ENCODE measurements at places on chromosomes 13 and 19.

GRCh38 chr19:29699861-29700260, 15.2 kb downstream of the C19orf12 start:
- no peak for DNase-seq

GRCh38 chr19:984165-984967, at the start of gene WDR18:
Gene WDR18, plus strand, starts transcription at chr19:984345. Its CDS starts 9 bp downstream, at chr19:984354.
- DNase-seq: peak; percentile 56

DNA sequence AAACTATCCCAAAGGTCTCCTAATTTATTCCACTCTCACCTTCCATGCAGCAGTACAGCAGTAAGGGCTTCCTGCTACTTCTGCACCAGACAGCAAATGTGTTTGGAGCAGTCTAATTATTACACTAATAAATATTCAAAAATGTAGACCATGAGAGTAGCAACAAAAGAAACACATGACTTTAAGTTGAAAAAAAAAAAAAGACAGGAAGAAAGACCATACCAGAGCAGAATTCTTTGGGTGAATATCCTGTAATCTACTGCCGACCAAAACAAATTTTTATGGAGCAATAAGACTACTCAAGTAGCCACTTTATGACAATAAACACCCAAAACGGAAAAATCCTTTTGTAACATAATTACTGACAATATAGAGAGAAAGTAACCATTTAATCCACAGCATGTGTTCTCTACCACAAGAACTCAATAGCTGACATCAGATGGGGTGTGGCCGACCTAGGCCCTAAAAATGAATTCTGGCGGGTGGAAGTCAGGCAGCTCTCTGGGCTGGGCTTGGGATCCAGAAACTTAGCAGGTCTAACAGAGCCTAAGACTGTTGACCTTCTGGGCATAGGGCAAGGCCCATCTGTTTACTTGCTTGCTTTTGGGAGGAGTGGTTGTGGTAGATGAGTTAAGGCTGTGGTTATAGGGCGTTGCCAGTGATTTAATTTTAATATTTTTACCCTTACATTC, 4.6 kb downstream of the KLF12 start:
- no peak for DNase-seq

DNA sequence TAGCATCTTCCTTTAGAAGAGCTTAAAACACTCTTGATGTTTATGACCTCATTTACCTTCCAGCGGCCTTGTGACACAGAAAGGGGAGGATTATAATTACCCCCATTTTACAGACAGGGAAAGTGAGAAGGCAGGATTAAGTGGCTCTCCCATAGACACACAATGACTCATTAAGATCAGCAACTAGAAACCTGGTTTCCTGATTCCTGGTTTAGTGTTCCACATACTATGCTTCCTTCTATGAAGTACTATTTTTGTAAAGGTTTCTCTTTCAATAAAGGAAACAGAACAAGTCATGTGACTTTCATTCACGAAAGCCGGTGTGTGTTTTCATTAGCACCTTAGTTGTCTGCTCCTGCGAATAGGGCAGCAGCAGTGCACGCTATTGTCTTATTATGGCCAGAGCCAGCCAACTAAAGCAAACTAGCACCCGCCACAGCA, 8.3 kb downstream of the IRS2 start:
- DNase-seq: no peak

DNA sequence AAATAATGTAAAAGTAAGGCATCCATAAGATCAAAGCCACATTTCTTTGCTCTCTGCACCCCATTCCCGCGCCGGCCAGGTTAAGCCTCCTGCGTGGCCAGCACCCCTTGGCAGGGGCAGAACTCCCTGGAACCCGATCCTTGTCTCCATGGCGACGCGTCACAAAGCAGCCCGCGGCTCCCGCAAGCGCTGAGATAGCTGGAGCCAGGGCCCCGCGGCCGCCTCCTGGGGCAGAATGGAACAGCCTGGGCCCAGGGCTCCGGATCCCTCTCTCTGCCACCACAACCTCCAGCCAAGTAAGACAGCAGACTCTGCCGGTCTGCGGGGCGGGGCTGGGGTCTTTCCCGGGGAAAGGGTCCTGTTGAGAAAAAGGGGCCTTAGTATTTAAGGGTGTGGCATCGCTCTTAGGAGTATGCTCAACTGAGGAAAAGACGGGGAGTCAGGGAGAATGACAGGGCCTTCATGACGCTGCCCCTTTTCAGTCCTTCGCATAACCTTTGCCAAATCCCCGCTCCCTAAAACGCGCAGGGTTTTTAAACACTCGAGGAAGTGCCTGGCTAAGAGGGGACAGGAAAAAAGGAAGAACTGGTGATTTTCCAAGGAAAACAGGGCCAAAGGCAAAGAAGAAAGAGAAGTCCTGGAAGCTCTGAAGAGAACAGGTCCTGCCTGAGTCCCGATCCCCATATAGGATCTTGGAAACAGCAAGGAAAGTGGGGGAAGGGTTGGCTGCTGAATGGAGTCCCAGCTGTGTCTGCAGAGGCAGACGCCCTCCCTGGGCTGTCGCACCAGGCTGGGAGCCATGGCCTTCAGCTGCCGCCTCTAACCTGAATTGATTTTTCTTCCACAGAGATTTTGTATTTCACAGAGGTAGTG, at the start of gene TEX26:
TSS of gene TEX26 (plus strand) at position 176 of the 873 bp plus-strand sequence. CDS start at position 236, 60 bp downstream.
- DNase-seq: no peak

GRCh38 chr19:38538793-38539528, 78.8 kb downstream of the MAP4K1 start:
- no peak for DNase-seq

- no peak for DNase-seq
Measured at GRCh38 chr13:110697842-110698241, 8.1 kb downstream of the CARS2 start.

All from esophagus squamous epithelium (tissue), 5 donors.